Activated gamma-delta T cell treated with anti-CD3 and anti-CD28 coated beads, Interleukin-2, amount 50 U/mL, for 16 hours (primary cell): ENCODE measurements at places on chromosomes 12 and 14.

DNA sequence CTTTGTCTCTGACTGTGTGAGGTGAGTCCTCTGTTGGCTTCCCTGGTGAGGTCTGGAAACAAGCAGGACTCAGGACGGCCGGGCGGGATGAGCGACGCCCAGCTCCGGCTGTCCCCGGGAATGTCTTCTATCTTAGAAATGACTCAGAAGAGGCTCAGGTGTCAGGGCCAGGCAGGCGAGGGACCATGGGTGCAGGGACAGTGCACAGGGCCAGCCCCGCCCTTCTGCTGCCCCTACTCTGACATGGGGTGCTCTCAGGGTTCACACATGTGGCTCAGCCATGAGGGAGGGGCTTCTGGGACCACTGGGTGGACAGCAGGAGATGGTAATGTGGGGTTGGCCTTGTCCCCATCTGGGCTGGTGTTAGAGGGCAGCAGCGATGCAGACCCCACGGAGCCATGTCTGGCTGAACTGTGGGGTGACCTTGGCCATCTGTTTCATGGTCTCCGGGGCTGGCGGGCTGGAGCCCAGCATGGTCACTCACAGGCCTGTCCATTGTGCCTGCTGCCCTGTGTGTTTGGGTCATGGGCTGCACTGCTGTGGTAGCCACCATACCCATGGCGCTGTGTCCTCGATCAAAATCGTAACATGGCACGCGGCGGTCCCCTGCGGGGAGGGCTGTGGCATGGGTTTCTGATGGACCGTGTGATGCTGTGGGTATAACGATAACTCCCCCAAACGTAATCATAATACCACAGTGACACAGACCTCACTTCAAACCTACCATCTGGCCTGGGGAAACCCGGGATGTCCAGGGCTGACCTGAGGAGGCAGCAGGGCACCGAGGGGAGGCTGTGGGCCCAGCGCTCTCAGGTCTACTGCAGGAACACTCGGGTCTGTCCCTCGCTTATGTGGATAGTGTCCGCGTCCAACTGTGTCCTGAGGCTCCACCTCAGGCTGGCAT, 368.8 kb downstream of the TMEM121 start:
- DNase-seq = no peak

GRCh38 chr12:47950856-47951468, 12.4 kb upstream of the TMEM106C start:
- no peak for DNase-seq

DNA sequence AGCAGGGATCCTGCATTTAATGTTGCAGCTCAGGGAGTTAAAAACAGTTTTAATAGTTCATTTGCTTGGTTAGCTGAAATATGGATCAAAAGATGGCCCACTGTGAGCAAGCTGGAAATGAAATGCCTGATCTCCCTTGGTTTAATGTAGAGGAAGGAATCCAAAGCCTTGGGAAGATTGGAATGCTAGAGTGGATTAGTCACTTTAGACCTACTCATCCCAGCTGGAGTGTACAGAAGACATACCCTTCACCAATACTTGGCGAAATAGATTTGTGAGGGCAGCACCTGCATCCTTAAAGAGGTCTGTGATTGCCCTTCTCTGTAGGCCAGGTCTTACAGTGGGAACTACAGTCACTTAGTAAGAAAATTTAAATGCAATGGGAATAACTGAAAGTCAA, 58.0 kb upstream of the KRAS start:
- DNase-seq = no peak

DNA sequence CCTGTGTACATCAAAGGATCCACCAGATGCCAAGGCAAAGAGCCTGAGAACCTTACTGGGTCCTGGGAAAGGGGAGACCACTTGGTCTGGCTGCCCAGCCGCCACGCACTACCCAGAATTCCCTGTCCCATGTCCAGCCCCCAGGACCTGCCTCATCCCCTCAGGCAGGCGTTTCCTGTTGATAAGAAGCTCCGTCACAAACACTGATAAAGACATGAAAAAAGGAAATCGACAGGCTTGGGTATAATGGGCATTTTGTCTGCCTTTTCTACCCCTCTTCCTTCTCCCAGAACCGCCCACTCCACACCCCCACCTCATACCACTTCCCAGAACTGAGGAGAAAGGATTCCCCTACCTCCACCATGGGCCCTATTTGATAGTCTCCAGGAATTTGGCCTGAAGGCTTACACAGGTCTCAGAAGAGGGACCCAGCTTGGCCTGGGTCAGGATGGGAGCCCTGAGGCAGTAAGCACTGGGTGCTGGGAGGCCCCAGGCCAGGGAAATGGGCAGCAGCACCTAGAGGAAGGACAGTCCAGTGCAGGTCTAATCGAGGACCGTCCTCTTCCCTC, 18.8 kb downstream of the ACVRL1 start:
- DNase-seq = no peak

- no peak for DNase-seq
Measured at GRCh38 chr14:34093883-34094282, 143.0 kb upstream of the EGLN3 start.

DNA sequence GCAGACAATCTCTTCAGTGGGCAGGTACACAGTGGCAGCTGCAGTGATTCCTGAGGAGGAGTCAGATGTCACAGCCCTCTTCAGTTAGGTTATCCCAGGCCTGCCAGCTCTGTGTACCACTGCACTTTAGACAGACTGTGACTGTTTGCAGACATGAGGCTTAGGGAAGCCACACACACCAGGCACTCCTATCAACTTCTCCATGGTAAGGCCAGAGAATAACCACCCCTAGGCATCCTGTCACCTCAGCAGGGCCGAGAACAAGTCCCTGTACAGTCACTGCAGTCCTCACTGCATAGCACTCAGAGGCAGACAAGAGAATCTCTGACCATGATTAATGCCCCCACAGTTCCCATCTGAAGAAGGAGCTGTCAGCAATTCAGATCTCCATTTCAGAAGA, 296.5 kb downstream of the GALC start:
- no peak for DNase-seq

DNA sequence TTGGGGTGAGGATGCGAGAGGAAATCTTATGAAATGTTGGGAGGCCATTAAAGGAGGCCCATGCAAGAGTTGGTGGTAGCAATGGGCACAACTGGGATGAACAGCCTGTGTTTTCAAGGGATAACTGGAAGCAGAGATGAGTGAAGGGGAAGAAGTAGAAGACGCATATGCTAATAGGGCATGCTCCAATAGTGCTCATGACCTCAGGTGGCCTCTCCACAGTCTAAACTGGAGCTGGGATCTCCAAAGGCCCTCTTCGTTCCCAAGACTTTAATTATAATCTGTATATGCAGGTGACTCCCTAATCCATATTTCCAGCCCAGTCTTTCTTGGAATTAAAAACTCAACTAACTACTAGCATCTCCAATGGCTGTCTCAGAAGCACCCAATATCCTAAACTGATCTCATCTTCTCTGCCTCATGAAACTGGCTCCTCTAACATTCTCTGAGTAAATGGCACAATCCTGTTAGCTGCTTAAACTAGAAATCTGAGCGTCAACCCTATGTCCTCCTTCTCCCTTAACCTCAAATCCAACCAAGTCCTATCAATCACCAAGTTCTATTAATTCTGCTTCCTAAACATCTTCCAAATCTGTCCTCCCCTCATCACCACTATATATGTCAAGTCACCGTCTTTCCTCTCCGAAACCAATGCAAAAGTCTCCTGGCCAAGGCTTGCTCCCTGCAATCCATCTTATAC, 2.8 kb upstream of the AJUBA start:
- no peak for DNase-seq

DNA sequence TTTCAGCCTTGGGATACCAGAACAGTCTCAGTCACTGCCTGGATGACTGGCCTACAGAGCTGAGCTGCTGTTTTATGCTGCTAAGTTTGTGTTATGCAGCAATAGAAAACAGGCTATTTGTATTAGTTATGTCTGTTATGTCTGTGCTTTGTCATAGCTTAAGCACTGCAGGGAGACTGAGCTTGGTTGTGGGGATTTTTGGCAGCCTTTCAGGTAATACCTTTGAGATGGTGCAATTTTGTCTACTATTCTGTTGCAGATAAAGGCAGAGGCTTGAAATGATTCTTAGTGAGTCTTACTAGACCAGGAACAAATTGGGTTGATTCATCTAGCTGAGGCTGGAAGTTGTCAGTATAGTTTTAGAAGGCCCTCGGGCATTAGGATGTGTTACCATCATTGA, 201.3 kb upstream of the RBM19 start:
- no peak for DNase-seq

DNA sequence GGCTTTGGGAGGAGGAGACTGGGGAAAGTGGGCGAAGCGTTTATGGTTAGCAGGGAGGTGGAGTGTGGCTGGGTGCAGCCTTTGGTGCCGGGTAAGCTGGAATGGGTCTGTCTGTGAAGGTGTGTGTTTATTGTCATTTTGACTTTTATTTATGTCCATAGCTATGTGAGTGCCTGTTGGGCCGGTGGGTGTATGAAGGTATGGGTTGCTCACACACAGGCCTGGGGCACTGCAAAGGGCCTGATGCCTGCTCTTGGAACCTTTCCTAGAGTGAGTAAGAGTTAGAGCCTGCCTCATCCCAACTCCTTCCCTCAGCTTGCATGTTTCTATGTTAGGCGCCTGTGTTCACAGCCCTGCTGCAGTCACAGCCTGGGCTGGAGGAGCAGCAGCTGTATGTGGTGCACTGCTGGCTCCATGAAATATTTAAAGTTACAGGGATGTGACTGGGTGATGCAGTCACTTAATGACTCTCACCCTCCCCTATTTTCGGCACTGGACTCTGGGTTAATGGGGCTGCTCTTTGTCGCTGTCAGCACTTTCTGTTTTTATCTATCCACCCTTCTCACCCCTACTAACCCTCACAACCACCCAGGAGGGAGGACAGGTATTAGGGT, 2.6 kb upstream of the PPP1R1A start:
- DNase-seq = no peak

- no peak for DNase-seq
Measured at GRCh38 chr14:82778601-82779000, 1244.9 kb upstream of the SEL1L start.

- DNase-seq = no peak
Measured at GRCh38 chr12:124928095-124928911, 13.9 kb upstream of the UBC start.

DNA sequence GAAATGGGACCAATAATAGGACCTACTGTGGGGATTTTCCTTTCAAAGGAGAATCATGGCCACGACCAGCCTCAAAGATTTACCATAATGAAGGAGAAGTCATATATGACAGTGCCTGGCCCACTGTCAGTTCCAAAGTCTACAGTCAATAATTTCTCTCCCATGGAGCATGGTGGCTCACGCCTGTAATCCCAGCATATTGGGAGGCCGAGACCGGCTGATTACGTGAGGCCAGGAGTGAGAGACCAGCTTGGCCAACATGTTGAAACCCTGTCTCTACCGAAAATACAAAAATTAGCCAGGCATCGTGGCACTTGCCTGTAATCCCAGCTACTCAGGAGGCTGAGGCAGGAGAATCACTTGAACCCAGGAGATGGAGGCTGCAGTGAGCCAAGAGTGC, 13.8 kb downstream of the IRF2BPL start:
- DNase-seq = no peak

DNA sequence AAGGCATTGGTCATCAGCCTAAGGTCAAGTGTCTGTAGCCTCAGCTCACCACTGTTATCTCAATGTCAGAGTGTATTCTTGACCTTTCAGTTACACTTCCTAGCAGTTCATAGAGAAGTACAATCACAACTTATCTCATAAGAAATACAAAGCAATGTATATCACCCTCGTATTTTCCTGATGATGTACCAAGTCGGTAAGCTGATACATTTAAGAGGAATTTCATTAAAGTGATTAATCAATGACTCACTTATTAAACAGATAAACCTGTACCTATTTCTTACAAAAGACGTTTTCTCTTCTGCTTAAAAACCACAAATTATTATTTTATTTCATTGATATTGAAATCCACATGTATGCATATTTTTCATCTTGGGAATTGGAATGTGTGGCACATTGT, 3.9 kb upstream of the PRB3 start:
- DNase-seq = no peak

DNA sequence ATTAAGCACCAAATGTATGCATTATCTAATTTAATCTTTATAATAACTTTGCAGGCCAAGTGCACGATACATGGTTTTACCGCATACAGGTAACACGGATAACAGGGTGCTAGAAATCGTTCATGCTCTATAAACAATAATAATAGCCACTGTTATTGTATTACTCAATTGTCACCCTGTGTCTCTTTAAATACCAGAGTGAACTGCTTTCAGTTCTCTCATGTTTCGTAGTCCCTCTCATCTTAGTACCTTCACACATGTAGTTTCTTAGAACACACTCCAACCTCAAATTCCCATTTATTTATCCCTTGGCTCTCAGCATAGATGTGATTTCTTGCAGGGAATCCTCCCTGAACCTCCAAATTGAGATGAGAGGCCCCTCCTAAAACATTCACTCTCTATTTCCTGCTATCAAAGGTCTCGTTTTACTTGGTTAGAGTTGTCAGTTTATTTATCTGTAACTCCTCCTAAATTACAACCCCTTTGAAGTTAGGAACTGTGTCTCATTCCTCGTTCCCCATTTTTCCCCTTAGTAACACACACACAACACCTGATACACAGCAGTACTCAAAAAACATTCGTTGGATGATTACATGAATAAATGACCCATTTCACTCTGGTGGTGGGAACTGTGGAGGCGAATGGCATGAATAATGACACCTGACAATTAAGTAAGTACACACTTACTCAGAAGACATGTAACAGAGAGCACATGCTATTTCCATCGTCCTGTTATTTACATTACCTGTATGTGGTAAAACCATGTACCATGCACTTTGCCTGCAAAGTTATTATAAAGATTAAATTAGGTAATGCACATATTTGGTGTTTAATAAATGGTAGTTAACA, 134.6 kb downstream of the BTG1 start:
- no peak for DNase-seq

DNA sequence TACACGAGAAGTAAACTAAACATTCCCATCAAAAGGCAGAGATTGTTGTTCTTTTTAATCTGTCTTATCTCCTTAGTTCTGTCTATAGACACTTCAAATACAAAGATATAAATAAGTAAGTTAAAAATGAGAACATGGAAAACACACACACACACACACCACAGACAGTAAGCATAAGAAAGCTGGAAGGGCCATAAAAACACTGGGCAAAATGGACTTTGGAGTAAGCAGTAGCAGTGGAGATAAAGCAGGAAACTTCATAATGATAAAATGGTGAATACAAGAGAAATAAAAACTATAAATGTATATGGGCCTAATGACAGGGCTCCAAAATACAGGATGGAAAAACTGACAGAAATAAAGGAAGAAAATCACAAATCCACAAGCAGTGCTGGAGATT, 32.6 kb downstream of the KICS2 start:
- no peak for DNase-seq

GRCh38 chr12:129854591-129854990, 49.2 kb downstream of the TMEM132D start:
- no peak for DNase-seq

- no peak for DNase-seq
Measured at GRCh38 chr12:115417610-115418009, 733.6 kb upstream of the TBX3 start.

GRCh38 chr12:128449146-128449894, 182.3 kb downstream of the TMEM132C start:
- DNase-seq = no peak

- no peak for DNase-seq
Measured at GRCh38 chr12:130073721-130074120, 88.5 kb upstream of the FZD10 start.

- DNase-seq = no peak
Measured at GRCh38 chr14:85273099-85273677, 256.8 kb upstream of the FLRT2 start.
